Erythroblast (primary cell): ENCODE measurements at places on chromosomes 7 and 10.

DNA sequence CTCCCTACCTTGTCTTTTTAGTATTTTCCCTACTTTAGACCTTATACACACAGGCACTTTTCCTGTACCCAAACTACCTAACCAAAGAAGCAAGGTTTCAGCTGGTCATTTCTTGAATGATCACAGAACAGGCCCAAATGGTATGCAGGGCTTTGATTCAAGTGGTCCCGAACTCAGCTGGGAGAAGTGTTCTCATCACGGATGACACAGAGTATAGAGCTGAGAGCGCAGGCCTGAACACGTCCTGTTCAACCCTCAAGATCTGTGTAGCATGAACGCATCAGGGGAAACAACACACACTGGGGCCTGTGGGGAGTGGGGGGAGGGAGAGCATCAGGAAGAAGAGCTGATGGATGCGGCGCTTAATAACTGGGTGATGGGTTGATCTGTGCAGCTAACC lies 318.2 kb downstream of the SFMBT2 start:
- DNase-seq: no peak

- DNase-seq: no peak
Measured at GRCh38 chr10:26216585-26217395, at the start of gene GAD2. GAD2 (plus strand) TSS chr10:26216774; CDS start chr10:26216810, 36 bp downstream.

GRCh38 chr10:69994262-69994661 lies 58.4 kb upstream of the MACROH2A2 start:
- DNase-seq: peak; percentile 41

DNA sequence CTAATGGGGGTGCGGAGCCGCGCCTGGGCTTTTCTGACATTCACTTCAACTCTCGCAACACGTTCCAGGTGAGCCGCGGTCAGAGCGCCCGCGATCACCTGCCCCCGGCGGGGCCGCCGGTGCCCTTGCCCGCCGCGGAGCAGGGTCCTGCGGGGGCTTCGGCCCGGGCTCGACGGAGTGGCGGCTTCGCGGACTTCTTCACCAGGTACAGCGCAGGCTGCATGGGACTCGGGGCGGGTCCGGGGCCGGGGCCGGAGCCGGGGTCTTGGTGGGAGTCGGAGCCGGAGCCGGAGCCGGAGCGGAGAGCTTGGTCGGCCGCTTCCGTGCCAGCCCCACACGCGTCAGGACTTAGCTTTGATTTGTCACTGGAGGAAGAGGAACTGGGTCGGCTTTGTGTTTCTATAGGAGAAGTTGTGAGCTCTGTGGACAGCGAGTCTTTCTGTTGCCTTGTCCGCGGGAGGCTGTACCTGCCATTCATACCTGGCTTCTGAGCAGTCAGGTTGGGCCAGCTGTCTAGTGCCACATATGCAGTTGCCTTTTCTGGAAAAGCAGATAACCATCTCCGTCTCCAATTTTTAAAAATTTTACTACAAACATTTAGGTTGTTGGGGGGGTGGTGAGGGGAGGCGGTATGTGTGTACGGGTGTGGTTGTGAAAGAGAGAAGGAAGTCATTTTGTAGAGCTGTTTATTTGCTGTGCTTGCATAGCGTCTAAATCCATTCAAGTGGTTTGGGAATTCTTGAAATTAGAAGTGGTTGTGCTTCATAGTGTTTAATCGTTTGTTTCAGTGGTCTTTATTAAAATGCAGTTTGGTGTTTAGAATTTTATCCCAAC lies 1.3 kb downstream of the TBC1D12 start:
- peak; percentile 78 for DNase-seq

DNA sequence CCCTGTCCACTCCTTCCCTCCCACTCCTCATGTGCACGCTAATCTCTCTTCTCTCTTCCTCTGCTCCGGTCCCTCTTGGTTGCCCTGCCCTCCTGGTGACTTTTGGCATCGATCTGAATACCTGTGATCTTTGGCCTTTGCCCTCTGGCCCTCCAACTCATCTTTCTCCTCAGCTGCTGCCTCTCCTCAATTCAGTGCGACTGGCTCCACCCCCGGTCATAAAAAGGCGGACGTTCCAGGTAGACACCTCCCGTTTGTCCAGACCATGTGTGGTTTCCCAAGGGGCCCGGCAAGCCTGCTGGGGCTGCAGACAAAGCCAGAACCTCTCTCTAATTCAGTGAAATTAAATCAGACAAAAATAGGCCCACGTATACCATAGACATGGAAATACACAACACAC lies 96.8 kb downstream of the COL13A1 start:
- DNase-seq: no peak
